ENCODE measurements at places on chromosomes 3 and 15.

DNA sequence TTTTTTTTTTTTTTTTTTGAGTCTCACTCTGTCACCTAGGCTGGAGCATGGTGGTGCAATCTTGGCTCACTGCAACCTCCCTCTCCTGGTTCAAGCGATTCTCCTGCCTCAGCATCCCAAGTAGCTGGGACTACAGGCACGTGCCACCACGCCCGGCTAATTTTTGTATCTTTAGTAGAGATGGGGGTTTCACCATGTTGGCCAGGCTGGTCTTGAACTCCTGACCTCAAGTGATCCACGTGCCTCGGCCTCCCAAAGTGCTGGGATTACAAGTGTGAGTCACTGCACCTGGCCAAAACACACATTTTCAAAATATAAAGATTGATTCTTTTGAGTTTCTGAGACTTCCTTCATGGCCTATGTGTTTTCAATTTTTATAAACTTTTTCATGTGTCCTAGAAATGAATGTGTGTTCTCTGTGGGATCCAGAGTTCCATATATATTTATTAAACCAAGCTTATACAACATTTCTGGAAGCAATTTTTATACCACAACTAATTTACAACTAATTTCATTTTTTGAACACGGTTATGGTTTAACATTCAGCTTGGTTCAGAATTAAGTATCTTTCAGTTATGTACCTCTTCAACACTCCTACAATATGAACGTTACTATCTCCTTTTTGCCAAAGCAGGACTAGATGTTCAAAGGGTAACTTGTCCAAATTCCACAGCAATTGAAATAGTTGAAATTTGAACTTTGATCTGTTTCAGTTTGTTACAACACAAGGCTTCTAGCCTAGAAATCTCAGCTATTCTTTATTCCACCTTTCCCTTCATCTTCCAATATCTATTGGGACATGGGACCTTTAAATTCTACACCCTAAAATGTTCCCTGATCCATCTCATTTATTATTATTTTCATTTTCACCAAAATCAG is 1.5 kb downstream of the ACAD11 start:
- DNase-seq = no peak

GRCh38 chr3:150117076-150117475 is 146.4 kb upstream of the PFN2 start:
- no peak for DNase-seq

DNA sequence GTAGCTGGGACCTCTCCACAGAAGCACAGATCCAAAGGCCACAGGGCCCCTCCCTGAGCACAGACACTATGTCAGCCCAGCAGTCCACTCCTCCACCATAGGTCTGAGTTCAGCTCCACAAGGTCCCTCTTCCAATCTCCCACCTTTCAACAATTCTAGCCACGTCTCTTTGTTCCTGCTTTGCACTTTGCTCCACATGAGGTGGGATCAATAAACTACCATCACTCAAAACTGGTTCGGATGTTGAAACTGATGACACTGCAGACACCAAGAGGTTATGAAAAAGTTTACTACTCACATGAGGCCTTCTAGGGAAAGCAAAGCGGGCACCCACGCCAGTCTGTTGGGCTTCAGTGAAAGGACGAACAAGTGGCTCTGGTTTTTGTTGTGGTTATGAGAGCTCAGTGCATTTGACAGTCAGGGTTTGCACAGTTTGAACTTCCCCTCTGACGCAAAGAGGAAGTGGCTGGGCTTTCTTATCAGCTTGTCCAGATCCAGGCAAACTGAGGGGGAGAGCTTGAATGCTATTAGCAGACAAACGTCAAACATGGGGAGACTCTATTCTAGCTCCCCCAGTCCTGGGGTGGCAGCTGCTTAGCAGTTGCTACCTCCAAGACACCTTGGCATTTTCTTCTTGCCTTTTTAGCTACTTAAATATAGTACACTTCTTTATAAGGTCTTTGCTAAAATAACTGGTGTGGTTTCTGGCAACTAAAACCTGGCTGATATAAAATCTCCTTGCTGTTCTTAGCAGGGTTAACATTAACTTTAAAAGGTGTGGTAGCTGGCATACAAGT is 37.8 kb downstream of the ZNF445 start:
- DNase-seq = no peak

DNA sequence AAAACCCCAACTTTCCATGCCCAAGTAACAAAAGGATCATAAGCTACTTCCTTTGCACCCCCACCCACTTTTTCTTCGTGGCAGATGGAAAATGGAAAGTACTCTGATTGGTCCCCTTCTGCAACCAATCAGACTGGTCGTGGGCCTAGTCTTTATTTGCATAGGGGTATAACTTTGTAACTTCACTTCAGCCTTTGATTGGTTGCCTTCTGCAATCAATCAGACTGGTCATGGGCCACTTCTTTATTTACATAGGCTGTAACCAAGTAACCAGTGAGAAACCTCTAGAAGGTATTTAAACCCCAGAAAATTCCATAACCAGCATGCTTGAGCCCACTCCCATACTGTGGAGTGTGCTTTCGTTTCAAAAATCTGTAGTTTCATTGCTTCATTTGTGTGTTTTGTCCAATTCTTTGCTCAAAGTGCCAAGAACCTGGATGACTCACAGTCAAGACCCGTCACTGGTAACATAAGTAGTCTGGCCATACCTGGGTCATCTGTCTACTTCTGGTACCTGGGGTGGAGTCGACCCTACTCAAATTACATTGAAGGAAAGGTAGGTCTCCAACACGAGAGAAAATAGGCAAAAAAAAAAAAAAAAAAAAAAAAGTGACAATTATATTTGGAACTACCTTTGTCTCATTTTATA is 41.9 kb downstream of the CMTM8 start:
- no peak for DNase-seq

GRCh38 chr3:120636795-120637401 is 40.8 kb downstream of the NDUFB4 start:
- DNase-seq = no peak

GRCh38 chr3:128867200-128868125 is 12.0 kb upstream of the ACAD9 start:
- DNase-seq = no peak

DNA sequence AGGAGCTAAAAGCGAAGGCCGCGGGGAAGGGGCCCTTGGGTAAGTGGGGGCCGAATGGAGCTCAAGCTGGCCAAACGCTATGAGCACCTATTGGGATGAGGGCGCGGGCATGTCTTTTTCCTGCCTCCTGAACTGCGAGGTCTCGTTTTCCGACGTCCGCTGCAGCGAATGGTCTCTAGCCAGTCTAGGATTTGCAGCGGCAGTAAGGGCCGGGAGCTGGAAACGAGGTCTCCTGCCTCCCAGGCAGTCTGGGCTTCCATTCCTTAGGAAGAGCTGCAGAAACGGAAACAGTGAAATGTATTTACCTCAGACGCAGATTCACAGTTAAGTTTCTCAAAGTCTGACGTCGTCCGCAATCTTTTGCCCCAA is 517 bp downstream of the TMA7 start:
- no peak for DNase-seq

- DNase-seq = no peak
Measured at GRCh38 chr3:125103406-125103805, 47.6 kb upstream of the HEG1 start.

- DNase-seq = no peak
Measured at GRCh38 chr3:110518031-110518430, 553.6 kb upstream of the NECTIN3 start.

DNA sequence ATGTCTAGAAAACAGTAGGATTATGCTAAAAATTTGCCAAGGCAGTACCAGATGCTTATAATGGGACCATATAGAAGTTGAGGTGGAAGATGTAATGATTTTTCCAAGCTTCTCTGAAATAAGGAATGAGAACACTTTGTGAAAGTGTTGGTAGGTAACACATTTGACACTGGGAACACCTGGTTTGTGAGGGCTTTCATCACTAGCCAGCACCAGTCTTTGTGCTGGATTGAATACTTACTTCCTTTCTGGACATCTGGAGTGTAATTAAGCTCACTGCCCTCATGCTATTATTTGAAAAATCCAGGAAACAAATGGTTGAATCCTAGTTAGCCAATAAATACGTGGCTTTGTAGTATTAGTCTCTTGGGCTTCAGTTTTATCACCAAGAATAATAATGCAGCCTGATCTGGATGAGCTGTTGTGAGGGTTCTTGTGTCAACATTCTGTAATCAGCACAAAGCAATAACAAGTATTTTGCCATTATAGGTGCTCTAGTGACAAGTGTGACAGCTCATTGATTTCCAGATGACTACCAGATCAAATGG is 12.9 kb downstream of the CCDC80 start:
- DNase-seq = no peak

DNA sequence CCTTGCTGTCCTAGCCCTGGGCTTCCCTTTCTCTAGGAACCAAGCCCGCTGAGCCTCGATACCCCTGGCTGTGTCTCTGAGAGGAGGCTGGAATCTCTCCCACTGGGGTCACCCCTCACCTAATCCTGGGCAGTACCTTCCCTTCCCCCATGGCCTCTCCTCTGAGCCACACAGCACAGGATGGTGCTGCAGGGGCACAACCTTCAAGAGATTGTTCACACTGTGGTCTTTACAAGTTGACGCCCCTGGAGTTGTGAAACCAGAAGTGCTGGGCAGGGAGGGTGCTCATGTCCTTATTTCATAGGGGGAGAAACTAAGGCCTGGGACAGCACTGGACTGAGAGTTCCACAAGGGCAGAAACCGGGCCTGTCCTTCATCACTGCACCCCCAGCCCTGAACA is 70.9 kb upstream of the TMEM115 start:
- DNase-seq = no peak

GRCh38 chr3:134846911-134847317 is 51.9 kb downstream of the EPHB1 start:
- no peak for DNase-seq

DNA sequence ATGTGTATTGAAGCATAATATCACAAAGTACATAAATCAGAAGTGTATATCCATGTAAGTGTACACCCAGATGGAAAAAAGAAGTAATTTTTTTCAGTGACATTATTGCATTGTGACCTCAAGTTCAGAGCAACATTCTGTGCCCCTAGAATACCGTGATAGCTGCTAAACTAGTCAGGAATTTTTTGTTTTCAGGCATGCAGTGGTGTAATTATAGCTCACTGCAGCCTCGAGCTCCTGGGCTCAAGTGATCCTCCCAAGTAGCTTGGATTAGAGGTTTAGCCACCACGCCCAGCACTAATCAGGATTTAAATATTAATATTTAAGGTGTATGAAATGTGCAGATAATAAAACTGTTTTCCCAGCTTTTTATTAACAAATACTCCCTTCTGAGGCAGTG is 25.5 kb downstream of the SEC62 start:
- DNase-seq = no peak

DNA sequence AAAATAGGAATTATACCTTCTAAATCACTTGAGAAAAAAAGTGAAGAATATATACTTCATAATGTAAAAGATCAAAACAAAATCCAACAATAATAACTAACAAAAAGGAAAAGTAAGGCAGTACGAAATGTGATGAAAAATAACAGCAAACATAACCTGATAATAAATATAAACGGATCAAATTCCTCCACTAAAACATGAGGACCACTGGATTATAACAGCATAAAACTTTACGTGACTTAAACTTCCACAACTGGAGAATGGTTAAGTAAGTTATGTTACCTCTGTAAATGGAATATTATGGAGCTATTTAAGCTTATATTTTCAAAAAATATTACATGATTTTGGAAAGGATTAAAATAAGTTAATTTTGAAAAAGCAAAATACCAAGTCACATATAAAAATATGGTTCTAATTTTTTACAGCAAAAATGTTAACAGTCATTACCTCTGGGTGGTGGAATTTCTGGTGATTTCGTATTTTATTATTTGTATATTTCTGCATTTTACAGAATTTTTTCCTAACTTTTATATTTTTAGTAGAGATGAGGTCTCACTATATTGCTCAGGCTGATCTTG is 7.0 kb downstream of the SLC6A20 start:
- no peak for DNase-seq

DNA sequence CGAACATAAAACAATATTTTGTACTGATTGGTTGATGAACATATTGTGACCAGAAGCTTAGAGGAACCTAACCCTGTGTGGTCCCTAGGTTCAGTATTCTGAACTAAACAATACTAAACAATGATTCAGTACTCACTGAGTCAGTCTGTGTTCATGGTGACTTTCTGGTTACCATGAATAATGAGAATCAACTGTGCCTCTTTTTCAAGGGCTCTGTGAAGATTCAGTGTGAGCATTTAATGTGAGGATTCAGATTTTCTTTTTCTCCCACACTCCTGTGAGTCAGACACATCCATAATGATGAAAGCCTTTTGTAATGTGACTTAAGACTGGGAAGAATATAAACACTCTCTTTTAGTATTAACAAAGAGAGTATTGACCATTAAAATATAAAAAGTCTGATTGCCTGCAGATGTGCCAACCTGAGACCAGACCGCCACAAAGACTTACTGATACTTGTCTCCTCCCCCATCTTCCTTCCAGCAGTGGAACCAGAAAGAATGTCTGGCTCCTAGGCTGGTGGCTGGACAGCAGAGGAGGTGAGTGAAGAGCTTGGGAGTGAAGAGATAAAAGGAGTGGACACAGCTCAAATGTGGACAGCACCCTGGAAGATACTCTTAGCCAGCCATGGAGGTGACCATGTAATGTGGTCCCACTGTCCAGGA is 17.6 kb upstream of the ACTL6A start:
- no peak for DNase-seq

GRCh38 chr3:52926554-52926953 is 29.2 kb upstream of the STIMATE start:
- DNase-seq = no peak

GRCh38 chr15:38378161-38378560 is 75.8 kb upstream of the FAM98B start:
- no peak for DNase-seq

DNA sequence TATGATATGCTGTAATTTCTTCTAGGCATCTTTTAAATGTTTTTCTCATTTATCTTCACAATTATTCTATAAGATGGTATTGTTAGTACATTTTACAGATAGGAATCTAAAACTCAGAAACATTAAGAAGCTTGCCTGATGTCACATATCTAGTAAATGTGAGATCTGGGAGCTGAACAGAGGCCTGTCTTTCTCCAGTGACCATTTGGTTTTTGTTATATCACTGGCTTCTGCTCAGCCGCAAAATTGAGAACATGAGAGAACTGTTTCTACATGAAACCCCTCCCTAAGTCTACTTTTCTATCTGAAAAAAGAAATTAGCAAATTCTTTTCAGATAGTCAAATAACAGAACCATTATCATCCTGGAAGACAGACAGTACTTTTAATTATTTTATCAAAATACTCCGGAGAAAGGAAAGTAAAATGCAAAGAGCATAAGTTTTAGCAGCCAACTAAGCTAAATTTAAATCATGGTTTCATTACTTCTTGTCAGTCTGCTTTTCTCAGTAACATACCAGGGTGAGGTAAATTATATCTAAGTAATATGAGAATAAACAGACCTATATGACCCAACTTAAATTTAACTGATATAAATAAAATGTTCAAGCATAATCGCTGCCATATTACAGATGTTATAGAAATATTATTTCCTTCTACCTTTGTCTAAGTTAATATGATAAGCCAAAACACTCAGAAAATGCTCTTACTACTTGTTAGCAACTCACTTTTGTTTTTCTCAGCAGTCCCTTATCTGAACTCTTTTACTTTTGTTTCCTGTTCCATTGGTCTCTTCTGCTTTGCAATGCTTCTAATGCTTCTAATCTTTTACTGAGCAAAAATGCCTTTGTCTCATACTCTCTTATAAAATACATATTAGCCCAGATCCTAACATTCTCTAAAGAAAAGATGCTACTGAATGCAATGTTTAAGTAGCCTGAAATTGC is 68.0 kb upstream of the MBNL1 start:
- DNase-seq = no peak
